ENCODE measurements at places on chromosomes 6 and 20. TPM values are rescaled to one million over a fixed set of nuclear protein-coding genes. Genes with fewer than 3 reads are reported as not detected.

The HRH3 gene
- 0.86 TPM for total RNA-seq

The ADGRG6 gene
- 78.9 TPM for total RNA-seq

The PTCHD4 gene
- total RNA-seq = 1.4 TPM

The MACROD2 gene
- 6.4 TPM for total RNA-seq

The RIPPLY2 gene
- 0.66 TPM for total RNA-seq

The OR2H1 gene
- total RNA-seq = not detected

The HLA-DRA gene
- total RNA-seq = not detected

The RPRD1B gene
- total RNA-seq = 40.1 TPM

The TMX4 gene
- total RNA-seq = 18.0 TPM

The BEND6 gene
- 1.8 TPM for total RNA-seq

The HLA-DOA gene
- total RNA-seq = 1.7 TPM

DNA sequence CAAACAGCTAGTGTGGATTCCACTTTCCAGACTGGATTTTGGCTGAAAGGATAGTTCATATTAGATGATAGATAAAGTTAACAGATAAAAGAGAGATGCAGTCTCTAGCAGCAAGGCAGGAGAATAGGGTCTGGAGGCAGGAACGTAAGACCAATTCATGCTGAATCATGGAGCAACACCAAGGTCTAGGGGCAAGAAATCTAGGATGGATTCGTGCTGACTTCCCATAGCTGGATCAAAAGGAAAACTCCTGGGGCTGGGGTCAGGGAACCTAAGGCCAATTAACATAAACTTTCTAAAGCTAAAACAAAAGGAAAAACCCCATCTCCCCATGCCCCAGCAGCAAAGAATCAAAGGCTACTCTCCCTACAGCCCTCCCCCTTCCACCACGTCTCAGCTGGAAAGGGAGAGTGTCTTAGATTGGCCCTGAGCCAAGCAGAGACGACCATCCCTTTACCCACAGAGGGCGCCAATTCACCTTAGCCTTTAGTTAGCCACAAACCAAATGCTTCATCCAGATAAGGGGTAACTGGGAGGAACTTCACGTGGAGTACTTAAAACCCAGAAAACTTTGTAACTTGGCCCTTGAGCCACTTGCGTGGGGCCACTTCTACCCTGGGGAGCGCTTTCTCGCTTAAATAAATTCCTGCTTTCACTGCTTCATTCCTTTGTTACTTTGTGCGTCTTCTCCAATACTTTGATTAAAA, 7.6 kb downstream of the TREM1 start:
- DNase-seq = peak; percentile 46

- DNase-seq = no peak
Observed at GRCh38 chr20:2283706-2284423, 11.9 kb upstream of the TGM3 start.

- DNase-seq = no peak
Observed at GRCh38 chr6:2433711-2434110, 188.3 kb upstream of the GMDS start.

- no peak for DNase-seq
Observed at GRCh38 chr6:80250391-80250997, 144.0 kb downstream of the BCKDHB start.

DNA sequence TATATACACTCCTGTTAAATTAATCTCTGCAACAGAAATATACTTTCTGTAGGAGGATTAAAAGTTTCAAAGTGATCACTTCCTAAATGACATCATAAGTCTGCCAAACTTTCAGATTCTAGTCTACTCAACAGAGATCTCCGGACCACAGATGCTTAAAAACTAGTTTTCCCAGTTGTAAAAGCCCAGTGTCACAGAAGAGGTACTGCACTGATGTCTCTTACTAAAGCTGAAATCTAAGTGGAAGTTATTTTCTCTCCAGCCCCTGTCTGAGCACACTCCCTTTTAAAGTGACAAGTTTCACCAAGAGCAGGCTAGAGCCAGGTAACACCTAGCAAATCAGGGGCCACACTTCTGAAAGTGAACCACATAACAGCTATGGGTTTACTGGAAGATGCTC, 71.6 kb upstream of the DST start:
- DNase-seq = no peak

GRCh38 chr6:53395986-53396385, 47.2 kb upstream of the ELOVL5 start:
- no peak for DNase-seq

DNA sequence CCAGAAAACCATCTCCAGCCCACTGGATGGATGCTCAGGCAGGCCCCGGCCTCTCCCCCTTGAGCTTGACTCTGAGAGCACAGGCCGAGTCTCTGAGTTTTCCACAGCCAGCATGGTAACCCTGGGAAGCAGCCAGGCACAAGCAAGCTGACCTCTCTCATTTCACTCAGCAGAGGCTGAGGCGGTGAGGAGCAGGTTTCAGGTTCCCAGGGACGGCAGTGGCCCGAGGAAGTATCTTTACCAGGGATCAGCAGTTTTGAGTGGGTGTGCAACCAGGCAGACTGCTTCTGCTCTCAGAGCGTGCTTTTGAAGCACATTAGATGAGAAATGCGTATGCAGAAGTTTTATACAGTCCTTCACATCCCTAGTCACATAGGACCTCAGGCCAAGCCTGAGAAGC, 12.6 kb downstream of the HCK start:
- DNase-seq = no peak

DNA sequence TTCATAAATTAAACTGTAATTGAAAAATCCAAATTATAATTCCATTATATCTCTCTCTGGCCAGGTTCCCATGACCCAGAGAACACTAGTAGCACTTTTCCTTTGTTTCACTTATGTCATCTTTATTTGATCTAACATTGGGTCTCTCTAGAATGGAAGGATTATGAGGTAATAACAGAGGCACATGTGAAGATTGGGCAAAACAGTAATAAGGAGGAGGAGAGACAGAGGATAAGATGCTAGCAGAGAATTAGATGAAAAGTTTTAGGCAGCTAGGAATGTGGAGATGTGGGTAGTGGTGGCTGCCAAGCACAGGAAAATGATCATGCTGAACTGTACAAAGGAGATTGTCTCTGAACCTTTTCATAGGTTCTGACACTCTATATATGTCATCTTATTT, 3.3 kb downstream of the TAB2 start:
- DNase-seq = no peak

- DNase-seq = no peak
Observed at GRCh38 chr6:167279766-167280446, 11.2 kb upstream of the UNC93A start.

- DNase-seq = no peak
Observed at GRCh38 chr20:47500554-47500953, 1.1 kb upstream of the NCOA3 start.

DNA sequence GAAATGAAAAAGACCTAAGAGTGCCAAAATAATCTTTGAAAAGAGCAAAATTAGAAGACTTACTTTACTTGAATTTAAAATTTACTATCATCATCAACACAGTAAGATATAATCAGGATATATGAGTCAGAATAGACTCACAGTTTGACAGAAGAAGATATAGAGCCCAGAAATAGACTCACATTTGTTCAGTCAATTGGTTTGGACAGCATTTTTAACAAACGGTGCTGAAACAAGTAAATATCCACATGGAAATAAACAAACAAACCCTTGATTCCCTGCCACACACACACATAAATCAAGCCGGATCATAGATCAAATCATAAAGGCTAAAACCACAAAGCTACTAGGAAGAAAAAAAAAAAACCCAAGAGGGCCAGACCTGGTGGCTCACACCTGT, 291.1 kb downstream of the ADGRG6 start:
- DNase-seq = no peak

DNA sequence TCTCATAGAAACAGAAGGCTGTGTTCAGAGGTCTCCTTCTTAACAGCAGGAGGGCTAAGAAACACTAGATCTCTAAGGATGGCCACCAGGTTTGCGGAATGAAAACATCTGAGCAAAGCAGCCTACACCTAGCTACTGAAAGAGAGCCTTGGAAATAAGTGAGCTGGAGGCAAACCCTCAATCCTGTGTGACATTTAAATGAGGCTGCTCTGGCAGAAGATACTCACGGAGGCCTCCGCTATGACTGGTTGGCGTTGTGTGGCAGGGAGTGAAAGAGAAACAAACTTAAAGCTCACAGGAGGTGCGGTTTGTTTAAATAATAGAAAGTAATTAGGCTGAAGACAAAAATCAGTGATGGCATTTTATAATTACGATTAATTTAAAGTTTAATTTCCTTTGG, 162.0 kb upstream of the RNF217 start:
- DNase-seq = no peak

- no peak for DNase-seq
Observed at GRCh38 chr6:20998748-20999448, 464.6 kb downstream of the CDKAL1 start.

GRCh38 chr20:58577871-58578598, 62.8 kb upstream of the APCDD1L start:
- DNase-seq = no peak
